A549 treated with RU486 at 1 μM for 4 hours (cell line): ENCODE measurements at places on chromosomes 6 and 20. TPM values are rescaled to one million over a fixed set of nuclear protein-coding genes. Genes with fewer than 3 reads are reported as not detected.

CCR6 gene
- total RNA-seq, result 0.12 TPM in 1 of 5 replicates, not detected in the others

MBOAT1 gene
- 2.5 to 3.6 TPM (median 3.0 TPM) in 5 replicates for total RNA-seq

ZFP57 gene
- total RNA-seq, result not detected in 5 replicates

SOX18 gene
- 1.3 to 2.8 TPM (median 2.5 TPM) in 5 replicates for total RNA-seq

GLP1R gene
- total RNA-seq, result not detected in 5 replicates
